ENCODE measurements at places on chromosomes 3 and 15. TPM values are rescaled to one million over a fixed set of nuclear protein-coding genes. Genes with fewer than 3 reads are reported as not detected.

Gene TUSC7
- not detected for total RNA-seq

- H3K27me3 ChIP-seq, result no peaks in the 10 kb centered on the region
- no peak for DNase-seq
- H3K36me3 ChIP-seq, result no peaks in the 10 kb centered on the region
- no peaks in the 10 kb centered on the region for H3K4me1 ChIP-seq
Observed at GRCh38 chr3:21294768-21295167, 456.2 kb downstream of the ZNF385D start.

- no peak for DNase-seq
- peaks cover 14% of the 10 kb centered on the region for H3K4me1 ChIP-seq
- no peaks in the 10 kb centered on the region for H3K36me3 ChIP-seq
Observed at GRCh38 chr15:69585937-69586336, 133.3 kb downstream of the RPLP1 start.

Gene STIMATE
- total RNA-seq, result 38.5 TPM

Gene ADAMTS9
- not detected for total RNA-seq

- peaks cover 4% of the 10 kb centered on the region for H3K36me3 ChIP-seq
- no peak for DNase-seq
- H3K4me1 ChIP-seq, result no peaks in the 10 kb centered on the region
- H3K27ac ChIP-seq, result no peak overlapping the region
Observed at GRCh38 chr3:142056656-142057330, 92.6 kb downstream of the TFDP2 start.

Gene EFCAB12
- total RNA-seq, result 1.2 TPM

- H3K36me3 ChIP-seq, result peaks cover 3% of the 10 kb centered on the region
- H3K27ac ChIP-seq, result no peak overlapping the region
- H3K4me1 ChIP-seq, result peaks cover 2% of the 10 kb centered on the region
- DNase-seq, result no peak
Observed at GRCh38 chr3:197463279-197463678, 92.5 kb downstream of the BDH1 start.

Gene PPP1R14D
- not detected for total RNA-seq

Gene GOLGA6L9
- 4.6 TPM for total RNA-seq

Gene GOLGA8S
- total RNA-seq, result 1.2 TPM

GRCh38 chr3:11091088-11091590 is 63.2 kb upstream of the HRH1 start:
- H3K36me3 ChIP-seq, result no peaks in the 10 kb centered on the region
- H3K4me3 ChIP-seq, result no peak overlapping the region
- no peaks in the 10 kb centered on the region for H3K4me1 ChIP-seq

GRCh38 chr3:55322638-55323037 is 164.5 kb downstream of the WNT5A start:
- no peaks in the 10 kb centered on the region for H3K4me1 ChIP-seq
- no peak for DNase-seq
- H3K36me3 ChIP-seq, result no peaks in the 10 kb centered on the region
- H3K4me3 ChIP-seq, result no peak overlapping the region
- no peaks in the 10 kb centered on the region for H3K27me3 ChIP-seq
- H3K27ac ChIP-seq, result no peak overlapping the region

DNA sequence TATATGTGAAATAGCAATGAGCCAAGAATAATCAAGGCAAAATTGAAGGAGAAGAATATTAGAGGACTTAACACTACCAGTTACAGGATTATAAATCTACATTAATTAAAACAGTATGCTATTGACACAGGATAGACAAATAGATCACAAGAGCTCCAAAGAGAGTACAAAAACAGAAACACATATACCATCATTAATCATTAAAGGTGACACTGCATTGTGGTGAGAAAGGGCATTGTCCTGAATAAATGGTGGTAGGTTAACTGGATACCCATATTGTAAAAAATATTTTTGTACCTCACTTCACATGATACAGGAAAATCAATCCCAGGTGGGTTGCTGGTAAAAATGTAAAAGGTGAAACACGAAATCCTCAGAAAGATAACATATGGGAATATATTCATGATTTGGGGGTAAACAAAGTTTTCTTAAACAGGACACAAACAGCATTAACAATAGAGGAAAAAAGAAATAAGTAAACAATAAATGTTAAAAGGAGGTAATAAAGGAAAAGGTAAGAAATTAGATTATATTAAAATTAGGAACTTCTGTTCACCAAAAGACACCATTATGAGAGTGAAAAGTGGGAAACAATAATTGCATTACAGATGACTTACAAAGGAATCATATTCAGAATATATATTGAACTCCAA is 145.2 kb downstream of the THRB start:
- DNase-seq, result no peak
- H3K27ac ChIP-seq, result no peak overlapping the region
- no peaks in the 10 kb centered on the region for H3K27me3 ChIP-seq
- no peak overlapping the region for H3K4me3 ChIP-seq

DNA sequence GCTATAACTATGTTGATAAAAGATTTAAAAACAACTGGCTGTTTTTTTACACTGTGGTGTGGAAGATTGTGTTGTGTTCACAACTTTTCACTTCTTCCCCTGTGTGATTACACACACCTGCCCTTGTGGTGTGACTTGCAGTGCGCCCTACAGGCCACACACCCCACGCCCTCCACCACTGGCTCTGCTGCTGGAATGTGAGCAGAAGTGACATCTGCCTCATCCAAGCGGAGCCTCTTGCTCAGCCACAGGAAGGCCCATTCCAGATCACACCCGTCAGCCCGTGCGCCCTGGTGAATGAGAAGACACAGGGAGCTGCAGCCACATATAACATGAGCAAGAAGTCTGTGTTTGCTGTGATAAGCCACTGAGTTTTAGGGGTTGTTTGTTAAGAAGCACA is 7.0 kb downstream of the CCR2 start:
- H3K4me3 ChIP-seq, result peak overlapping the region; percentile 20
- H3K27me3 ChIP-seq, result peaks cover 3% of the 10 kb centered on the region
- peak overlapping the region; percentile 60 for H3K27ac ChIP-seq
- DNase-seq, result no peak
- H3K4me1 ChIP-seq, result peaks cover 59% of the 10 kb centered on the region

GRCh38 chr3:177599326-177599725 is 402.0 kb upstream of the TBL1XR1 start:
- peaks cover 11% of the 10 kb centered on the region for H3K36me3 ChIP-seq
- DNase-seq, result no peak
- no peak overlapping the region for H3K4me3 ChIP-seq
- peaks cover 62% of the 10 kb centered on the region for H3K4me1 ChIP-seq
- no peaks in the 10 kb centered on the region for H3K27me3 ChIP-seq
- H3K27ac ChIP-seq, result peak overlapping the region; percentile 57

DNA sequence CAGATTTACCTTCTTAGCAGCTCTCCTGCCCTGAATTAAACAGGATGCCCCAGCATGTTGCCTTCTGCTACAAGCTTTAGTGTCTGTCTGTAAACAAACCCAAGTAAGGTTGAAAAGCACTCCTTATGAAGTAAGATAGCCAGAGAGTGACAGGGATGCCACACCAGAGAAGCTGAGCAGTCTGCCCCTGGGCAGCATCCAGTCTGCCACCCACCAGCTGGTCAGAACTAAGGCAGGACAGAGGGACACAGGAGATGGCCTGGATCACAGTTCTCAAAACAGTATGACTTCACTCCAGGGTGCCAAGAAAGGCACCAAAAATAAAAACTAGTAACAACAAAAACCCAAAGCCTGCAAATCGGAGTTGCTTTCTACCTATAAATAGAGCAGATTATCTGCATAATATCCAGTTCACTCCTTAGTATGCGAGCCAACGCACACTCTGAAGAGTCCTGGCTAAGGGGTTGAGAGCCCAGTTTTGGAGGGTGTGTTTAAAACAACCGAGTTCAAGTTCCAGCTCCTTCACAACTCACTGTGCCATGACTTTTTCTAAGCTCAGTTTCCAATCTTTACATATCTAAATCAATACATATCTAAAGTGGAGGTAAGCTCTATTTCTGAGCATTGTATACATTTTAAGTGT is 198.9 kb downstream of the KCNMB2 start:
- H3K36me3 ChIP-seq, result no peaks in the 10 kb centered on the region
- no peaks in the 10 kb centered on the region for H3K4me1 ChIP-seq
- H3K4me3 ChIP-seq, result no peak overlapping the region
- H3K27me3 ChIP-seq, result no peaks in the 10 kb centered on the region
- no peak overlapping the region for H3K27ac ChIP-seq
- no peak for DNase-seq

DNA sequence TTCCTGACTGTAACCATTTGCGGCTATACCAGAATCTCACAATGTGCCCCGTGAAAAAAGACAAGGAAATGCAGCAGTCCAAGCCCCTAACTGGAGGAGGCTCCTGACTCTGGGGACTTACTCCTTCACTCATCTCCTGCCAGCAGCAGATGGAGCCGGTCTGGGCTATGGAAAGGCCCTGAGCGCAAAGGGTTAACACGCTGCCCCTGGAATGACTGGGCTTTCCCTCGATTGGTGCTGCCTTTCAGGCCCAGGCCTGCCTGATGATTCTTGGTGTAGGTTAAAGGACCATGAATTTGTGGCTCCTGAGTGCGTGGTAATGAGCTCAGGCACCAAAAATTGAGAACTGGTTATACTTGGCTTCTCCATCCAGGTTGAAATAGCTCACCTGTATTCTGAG is 42.3 kb upstream of the GALNT15 start:
- H3K36me3 ChIP-seq, result no peaks in the 10 kb centered on the region
- no peak overlapping the region for H3K4me3 ChIP-seq
- H3K27ac ChIP-seq, result no peak overlapping the region
- no peaks in the 10 kb centered on the region for H3K4me1 ChIP-seq
- DNase-seq, result no peak
- peaks cover 8% of the 10 kb centered on the region for H3K27me3 ChIP-seq

GRCh38 chr15:68223171-68223570 is 6.4 kb downstream of the CLN6 start:
- H3K27ac ChIP-seq, result peak overlapping the region; percentile 50
- H3K4me3 ChIP-seq, result no peak overlapping the region
- DNase-seq, result no peak
- H3K27me3 ChIP-seq, result no peaks in the 10 kb centered on the region
- H3K36me3 ChIP-seq, result peaks cover 11% of the 10 kb centered on the region

GRCh38 chr3:149954812-149955211 is 15.9 kb downstream of the PFN2 start:
- no peak for DNase-seq
- H3K4me3 ChIP-seq, result no peak overlapping the region
- peaks cover 9% of the 10 kb centered on the region for H3K4me1 ChIP-seq
- H3K27ac ChIP-seq, result no peak overlapping the region

Gene SLC51A
- not detected for total RNA-seq

DNA sequence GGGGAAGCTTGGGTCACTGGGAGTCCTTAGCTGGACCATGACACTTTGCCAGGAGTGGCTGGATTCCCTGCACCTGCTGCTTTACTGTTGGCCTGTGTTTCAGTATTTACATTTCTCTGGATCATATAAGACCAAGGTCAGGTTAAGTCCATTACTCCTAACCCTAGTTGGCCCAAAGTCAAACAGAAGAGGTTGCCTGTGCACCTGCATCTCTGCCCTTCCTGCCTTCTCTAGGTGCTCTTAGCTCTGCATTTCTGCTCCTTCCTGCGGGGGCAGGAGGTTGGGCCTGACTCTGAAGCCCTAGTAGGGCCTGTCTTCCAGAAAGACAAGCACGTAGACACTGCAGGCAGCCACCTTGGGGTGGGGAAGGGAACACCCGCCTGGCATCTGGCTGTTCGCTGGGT is 124.3 kb downstream of the RPLP1 start:
- H3K27ac ChIP-seq, result no peak overlapping the region
- no peaks in the 10 kb centered on the region for H3K36me3 ChIP-seq
- peaks cover 39% of the 10 kb centered on the region for H3K4me1 ChIP-seq
- DNase-seq, result no peak
- peaks cover 15% of the 10 kb centered on the region for H3K27me3 ChIP-seq

Gene CCDC39
- not detected for total RNA-seq

Data from activated naive CD8-positive, alpha-beta T cell treated with anti-CD3 and anti-CD28 coated beads, Interleukin-2, amount 10 ng/mL, durations not matched to agents 7 days and 5 days (primary cell).